GM10248 (cell line): ENCODE measurements at places on chromosomes 16 and 17.
A peak's percentile ranks its signal among the peaks of the same experiment; 100 is the strongest.

- no peak for DNase-seq
Measured at GRCh38 chr16:21722771-21723455, 59.1 kb downstream of the OTOA start.

GRCh38 chr16:75305364-75306098, 54.1 kb upstream of the BCAR1 start:
- DNase-seq = peak; percentile 44

DNA sequence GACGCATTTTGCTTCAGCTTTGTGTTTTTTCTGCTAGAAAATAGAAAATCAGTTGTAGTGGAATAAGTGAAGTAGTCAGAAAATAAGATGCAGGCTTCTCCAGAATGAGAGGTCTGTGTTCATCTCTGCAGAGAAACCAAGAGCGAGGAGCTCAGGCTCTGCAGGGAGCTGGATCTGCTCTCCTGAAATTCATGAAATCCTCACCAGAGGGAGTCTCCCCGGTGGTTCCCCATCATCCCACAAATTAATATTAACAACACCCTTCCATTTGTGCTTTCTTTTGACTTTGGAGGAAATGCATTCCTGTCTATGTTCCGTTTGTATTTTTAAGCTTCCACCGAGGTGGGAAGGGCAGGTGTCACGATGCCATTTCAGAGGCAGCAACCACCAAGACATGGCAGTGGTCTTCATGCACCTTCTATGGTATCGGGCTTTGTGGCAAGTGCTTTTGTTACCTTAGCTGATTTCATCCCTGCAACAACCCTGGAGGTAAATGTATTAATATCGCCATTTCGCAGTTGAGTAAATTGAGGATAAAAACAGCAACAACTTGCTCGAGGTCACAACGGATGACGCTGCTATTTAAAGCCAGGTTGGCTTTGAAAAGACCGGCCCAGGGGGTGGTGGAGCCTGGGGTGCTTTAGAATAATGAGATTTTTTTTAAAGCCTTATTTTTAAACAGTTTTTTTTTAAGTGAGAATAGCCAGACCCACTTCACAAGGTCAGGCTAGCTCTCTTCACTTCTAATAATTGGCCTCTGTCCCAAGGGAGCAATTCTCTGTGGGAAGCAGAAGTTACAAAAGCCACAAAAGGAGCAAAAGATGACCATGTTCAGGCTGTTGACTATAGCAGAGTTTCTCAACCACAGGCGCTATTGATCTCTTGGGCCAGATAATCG, 367.6 kb upstream of the ERCC4 start:
- no peak for DNase-seq

DNA sequence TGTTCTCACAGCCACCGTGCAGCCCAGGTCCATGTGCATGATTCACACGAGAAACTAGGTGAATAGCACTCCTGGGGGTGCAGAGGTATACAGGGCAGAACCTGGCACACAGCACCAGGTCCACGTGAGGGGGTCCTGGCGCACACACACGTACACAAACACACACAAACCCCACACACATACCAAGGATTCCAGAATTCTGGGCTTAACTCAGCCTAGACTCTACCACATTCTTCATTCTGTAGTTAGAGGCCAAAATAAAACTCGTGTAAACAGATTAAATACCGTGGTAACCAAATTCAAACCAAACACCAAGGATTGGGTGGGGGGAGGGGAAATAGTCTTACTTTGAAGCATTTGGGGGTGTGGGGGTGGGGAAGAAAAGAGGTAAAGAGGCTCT, 58.5 kb downstream of the XYLT1 start:
- DNase-seq = no peak

- no peak for DNase-seq
Measured at GRCh38 chr16:60123392-60124023, 1389.4 kb upstream of the GOT2 start.

DNA sequence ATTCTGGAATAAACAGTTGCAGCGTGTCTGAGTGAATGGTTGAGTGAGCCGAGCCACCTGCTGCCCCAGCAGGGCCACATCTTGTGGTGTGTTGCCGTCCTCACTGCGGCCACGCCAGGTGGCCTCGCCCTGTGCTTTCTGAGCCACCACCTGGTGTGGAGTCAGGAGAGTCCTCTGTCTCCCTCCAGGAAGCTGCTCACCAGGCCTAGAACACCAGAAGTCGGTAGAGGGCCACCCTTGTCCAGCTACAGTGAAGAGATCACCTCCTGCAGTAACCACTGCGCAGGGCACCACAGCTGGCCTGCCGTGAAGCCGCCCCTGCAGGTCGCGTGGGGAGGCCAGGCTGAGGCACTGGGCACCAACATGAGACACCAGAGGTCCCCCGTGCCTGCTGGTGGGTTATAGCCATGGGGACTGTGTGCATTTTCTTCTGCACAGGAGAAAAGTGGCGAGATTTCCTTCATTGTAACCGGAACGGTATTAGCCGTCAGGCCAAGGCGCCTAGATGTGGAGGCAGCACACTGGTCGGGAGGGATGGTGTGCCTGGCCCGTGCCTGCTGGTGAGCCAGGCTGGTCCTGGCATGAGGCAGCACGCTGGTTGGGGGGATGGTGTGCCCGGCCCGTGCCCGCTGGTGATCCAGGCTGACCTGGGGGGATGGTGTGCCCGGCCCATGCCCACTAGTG, 28.9 kb upstream of the FOXK2 start:
- no peak for DNase-seq

DNA sequence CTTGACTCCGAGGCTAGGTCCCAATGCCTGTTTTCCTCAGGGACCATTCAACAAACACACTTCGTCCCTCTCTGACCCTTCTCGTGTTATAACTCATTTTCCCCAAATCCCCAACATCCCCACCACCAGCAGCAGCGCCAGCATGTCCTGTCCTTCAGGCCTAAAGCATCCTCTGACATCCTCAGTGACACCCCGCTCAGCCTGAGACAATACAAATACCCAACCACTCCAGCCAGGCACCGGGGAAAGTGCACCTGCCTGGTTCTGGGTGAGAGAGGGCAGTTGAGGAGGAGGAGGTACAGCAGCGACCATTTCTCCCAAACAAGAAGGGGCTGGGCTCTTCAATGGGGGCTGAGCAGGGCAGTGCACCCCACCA, 4.7 kb downstream of the MNT start:
- no peak for DNase-seq

GRCh38 chr16:4734063-4734729, at the start of the genes ANKS3 and DNAAF8:
Gene ANKS3, minus strand, starts transcription at chr16:4734271. Its CDS starts 4,122 bp downstream, at chr16:4730149.
Gene DNAAF8, plus strand, starts transcription at chr16:4734537. Its CDS starts 1,978 bp downstream, at chr16:4736515.
- DNase-seq = peak; percentile 92

DNA sequence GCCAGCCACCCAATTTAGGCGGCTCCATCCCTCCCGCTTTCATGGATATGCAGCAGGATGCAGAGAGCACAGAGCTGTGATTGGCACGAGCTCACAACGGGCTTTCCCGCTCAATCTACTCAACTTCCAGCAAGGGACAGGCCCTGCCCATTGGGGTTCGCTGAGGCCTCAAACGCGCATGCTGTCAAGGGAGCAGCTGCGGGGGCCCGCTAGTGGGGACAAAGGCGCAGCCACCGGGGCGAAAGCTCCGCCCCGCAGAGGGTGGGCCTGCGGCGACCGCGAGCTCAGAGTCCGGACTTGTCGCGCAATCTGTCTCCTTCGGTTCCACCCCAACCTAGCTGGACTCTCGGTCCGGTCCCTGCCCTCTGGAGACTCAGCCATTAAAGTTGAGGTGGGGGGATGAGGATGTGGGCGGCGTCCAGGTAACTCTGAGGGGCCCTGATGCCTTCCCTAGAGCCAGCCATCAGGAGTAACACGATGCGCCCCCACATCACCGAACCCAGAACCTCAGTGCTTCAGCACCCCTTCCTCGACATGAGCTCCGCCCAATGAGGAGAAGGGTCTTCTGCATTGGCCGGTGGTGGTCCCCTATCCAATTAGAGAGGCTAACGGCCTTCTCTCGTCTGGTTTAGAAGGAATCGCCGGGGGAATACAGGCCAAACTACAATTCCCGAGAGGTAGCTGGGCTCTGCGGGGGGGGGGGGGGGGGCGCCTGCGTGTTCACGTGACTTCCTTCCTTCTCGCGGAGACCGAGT, 489 bp upstream of the NFATC3 start:
- DNase-seq = peak; percentile 91

DNA sequence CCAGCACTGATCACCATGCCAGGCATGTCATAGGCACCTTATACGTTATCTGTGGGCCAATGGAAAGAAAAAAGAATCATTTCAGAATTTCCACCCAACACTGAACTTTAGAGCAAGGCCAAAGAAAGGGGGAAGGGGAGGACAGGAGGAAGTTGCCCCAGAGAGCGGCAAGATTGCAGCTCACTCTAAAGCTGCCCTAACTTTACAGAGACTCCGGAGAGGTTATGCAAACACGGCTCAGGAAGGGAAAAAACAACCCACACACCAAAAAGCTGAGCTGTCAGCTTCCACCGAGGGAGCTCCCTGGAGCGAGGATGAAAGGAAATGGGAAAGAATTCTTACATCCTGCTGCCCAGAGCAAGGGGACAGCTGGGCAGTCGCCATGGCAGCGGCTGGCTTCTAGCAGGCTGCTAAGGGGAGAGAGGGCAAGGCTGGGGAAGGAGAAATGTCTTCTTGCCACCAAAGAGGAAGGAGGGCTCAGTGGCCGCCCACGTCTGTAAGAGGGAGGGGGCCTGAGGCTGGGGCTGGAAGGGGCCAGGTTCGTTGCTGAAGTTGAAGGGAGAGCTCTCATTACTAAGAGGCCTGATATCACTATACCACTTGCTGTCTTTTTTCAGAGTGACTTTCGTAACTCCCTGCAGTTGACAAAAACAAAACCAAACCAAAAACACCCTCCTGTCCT, 18.2 kb downstream of the COTL1 start:
- peak; percentile 71 for DNase-seq

- no peak for DNase-seq
Measured at GRCh38 chr16:65937455-65937854, 429.0 kb upstream of the CDH5 start.

DNA sequence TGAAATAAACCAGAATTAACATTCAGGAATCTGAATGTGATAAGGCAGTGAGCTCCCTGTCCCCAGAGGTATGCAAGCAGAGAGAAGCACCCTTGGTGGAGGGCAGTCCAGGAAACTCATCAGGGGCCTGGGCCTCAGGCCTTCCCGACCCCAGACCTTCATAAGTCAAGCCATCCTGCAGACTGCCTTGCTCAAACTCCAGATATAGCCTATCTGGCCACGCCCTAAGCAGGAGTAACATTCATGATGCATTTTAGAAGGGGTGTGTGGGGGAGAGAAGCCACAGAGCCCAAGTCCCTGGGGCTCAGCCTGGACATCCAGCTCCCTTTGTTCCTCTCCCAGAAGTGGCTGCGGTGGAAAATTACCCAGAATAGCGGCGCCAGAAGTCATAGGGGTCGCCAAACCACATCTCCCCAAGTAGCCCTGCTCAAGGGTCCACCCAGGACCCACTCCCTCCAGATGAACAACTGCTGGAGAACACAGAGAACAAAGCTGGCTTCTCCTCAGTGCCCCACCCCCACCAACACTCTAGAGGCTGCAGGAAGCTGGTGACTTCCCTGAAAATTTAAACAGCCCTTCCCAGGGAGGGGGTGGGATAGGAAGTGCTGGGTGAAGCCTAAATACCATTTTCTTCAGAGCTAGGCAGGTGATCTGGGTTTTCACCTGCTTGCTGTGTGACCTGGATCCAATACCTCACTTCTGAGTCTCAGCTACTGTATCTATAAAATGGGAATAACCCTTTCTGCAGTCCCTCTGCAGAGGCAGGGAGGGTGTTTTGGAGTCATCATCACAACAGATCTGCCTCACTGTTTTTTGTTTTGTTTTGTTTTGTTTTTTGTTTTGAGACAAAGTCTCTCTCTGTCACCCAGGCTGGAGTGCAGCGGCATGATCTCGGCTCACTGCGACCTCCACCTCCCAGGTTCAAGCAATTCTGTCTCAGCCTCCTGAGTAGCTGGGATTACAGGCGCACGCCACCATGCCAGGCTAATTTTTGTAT, 1.5 kb upstream of the SREBF1 start:
- no peak for DNase-seq

DNA sequence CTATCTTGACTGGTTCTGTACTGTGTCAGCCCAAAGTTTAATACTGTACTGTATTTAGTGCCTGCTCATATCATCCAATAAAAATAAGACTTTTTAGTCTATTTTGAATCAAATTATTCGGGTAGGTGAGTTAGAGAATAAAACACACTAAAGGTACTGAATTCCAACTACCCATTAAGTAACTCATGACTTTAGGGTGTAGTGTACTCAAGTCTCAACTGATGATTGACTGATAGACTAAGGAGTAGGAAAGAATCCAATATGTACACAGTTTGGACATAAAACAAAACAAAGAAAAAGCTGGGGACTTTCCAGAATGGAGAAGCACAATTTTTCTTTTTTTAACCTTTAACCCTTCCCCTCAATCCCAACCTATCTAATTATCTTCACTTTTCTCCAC, 4.1 kb downstream of the EZH1 start:
- no peak for DNase-seq

DNA sequence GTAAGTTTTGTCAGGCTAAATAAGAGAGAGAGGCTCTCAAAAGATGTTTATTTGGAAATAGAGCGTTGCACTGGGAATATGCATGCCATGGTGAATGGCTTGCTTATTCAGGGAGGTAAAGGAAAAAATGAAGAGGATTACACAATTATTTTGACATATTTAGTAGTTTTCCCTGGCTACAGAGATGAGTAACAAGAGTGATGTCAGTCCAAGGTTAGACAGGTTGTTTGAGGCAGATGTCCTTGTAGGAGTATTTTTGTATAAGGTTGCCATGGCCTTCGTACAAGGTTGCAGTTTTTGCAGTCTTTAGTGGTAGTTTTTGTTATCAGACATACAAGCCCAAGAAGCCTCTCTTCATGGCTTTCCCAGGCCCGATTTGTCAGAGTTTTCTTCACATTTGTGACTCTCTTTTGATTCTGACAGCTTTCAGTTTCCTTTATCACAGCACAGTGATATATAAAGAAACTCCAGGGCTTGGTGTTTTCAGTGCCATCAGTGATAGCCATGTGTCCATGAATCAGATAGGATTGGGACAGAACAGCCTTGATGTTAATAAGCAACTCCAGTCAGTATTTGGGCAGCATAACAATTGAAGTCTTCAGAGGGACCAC, 18.7 kb upstream of the LGALS9 start:
- no peak for DNase-seq

- no peak for DNase-seq
Measured at GRCh38 chr17:1347589-1348323, 52.3 kb downstream of the YWHAE start.

GRCh38 chr16:27778926-27779570, 229.1 kb downstream of the KATNIP start:
- DNase-seq = no peak

DNA sequence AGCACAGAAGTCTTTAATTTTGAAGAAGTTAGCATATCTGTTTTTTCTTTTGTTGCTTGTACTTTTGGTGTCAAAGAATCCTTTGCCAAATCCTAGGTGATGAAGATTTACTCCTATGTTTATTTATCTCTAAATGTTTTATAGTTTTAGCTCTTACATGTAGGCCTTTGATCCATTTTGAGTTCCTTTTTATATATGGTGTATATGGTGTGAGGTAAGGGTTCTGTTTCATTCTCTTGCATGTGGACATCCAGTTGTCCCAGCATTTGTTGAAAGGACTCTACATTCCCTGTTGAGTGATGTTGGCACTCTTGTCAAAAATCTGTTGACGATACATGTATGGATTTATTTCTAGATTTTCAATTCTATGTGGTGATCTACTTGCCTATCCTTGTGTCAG, 62.2 kb downstream of the RNF213 start:
- DNase-seq = no peak
